ENCODE measurements at places on chromosomes 16 and 17. TPM values are rescaled to one million over a fixed set of nuclear protein-coding genes. Genes with fewer than 3 reads are reported as not detected.

GRCh38 chr16:80623376-80623775, 82.6 kb downstream of the DYNLRB2 start:
- no peak for DNase-seq

DNA sequence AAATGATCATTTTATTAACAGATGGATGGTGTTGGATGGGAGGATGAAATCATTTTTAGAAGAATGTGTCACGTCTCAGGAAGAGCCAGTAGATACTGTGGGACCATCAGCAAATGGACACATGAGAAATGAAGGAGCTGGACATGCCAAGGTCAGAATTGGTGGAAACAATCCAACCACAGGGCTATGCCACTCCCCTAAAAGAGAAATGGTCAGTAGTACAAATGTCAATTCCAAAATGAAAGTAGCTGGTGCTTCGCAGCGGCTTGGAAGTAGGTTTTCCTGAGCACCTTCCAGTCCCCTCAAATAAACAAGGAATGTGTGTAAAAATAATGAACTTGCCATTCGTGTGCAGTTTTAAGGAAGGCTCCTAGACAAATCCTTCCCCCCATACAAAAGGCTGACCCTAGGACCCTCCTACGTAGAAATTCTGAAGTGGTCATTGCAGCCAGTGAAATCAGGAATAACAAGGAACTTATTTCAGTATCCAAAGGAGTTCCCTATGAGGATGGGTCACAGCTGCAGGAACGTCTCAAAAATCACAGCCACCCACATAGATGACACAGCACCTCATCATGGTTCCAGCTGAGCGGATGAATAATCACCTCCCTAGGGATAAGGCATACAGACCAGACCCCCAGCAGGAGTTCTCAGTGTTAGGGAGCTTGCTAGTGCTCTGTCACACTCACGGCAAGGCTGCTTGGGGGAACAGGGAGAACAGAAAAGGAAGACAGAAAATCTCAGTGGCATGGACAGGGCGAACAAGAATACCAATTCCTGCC, 239.2 kb downstream of the HS3ST3A1 start:
- no peak for DNase-seq

DNA sequence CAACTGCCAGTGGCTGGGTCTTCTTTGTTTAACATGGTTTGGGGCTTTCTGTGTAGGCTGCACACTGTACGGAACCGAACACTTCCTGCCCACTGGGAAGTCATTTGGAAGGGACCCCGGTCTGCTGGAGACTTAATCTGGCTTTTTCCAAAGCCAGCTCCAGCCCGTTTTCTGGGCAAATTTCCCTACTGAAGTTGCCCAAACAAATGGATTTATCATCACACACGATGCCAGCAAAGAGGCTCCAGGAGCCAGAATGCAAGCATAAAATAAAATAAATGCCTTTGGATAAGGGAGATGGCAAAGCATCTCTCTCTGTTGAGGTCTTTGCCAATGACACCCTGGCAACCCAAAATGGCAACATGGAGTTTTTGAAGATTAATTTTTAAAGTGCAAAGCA, 259.9 kb upstream of the IRX3 start:
- no peak for DNase-seq

The C16orf92 gene
- total RNA-seq: not detected

- no peak for DNase-seq
Measured at GRCh38 chr17:41692722-41693521, 4.2 kb downstream of the EIF1 start.

DNA sequence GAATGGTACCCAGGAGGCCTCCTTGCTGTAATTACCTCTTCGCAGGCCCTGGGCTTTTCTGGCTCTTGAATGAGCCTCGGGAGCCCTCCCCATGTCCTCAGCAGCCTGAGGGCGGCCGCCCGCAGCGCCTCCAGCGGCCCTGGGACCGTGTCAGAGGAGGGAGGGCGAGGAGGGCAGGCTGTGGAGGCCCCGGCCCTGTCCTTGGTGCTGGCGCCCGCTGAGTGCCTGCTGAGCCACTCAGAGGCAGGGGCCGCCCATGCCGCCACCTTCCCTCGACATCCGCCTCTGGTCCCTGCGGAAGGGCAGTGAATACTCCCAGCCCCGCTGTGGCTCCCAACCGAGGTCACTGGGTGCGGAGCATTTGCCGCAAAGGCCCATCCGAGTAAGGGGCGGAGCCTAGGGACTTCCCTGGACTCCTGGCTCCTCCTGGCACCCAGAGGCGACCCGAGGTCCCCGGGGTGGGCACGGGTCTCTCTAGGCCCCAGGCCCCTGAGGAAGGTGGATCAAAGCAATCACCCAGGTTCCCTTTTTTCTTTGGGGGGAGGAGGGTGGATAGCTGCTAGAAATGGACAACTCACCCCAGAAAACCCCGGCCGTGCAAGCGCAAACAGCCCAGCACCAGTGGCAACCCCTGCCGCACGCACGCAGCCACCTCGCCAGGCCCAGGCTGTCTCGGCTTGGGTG, 2.8 kb downstream of the RBFOX3 start:
- no peak for DNase-seq

The ADAP2 gene
- total RNA-seq: 16.0 TPM
